ENCODE measurements at places on chromosomes 2 and 18.

GRCh38 chr2:8103085-8103708 is 578.7 kb upstream of the ID2 start:
- DNase-seq = no peak

- DNase-seq = no peak
These were observed 1.9 kb downstream of the CHRNG start for GRCh38 chr2:232541195-232541960.

DNA sequence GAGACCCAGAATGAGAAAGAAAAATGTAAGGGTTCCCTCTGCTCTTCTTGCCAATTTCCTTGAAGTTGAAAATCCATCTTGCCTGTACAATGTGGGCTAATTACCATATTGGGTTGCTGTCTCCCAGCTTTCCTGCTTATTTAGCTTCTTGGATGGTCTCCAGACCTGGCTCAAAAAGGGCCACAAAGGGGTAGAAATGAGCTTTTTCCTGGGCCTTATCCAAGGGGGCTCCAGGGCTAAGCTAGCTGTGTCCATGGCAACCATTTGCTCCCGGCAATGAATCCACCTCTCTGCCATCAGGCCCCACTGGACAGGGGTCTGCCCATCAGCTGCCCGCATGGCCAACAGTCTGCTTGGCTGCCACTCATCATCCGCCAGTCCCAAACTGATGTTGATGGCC is 85.0 kb downstream of the BOD1L2 start:
- no peak for DNase-seq

- DNase-seq = no peak
These were observed 62.9 kb downstream of the AQP4 start for GRCh38 chr18:26802330-26803200.

DNA sequence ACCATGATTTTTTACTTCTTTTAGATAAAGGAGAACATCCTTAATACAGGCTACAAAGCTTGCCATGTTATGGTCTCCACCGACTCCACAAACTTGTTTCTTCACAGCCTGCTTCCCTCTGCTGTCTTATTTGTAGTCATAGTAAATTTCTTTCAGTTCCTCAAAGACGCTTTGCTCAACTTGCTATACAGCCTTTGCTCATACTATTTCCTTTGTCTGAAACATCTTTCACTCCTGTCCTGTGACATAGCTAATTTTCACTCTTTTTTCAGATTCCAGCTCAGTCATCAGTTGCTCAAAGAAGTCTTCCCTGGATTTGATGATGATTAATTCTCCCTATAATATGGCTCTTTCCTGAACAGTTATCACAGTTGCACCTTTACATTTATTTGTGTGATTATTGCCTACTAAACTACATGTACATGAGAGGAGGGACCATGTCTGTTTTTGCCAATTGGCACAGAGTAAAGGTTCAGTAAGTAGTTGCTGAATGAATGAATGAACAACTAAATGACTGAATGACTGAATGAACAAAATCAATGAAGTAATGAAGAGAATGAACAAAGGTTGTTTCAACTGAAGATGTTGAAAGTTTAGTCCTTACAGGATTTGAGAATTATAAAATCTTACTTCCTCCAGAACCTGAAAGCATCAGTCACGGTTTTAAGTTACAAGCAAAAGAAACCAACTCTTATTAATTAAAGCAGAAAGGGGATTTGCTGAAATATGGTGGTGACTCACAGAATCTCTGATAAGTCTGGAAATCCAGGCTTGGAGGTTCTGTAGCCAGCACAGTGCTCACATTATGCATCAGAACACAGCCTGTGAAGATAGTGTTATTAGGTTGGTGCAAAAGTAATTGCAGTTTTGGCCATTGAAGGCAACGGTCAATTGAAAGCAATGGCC is 186.4 kb upstream of the FAM98A start:
- DNase-seq = no peak

DNA sequence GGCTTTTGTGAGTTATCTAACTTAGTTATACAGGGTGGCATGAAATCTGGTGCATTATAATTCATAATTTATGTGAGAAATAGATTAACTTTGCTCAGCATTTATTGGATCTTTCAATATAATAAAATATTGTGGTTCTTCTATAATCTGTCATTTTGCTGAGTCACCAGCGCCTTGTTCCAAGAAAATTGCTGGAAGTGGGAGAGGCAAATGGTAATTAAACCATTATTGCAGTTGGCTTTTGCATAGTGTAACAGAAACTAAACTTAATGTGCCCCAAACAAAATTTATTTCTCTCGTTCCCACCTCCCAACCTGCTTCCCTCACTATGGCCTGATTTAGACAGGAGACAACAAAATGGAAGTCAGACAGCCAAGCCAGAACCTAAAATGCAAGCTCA is 146.3 kb downstream of the GALR1 start:
- DNase-seq = no peak

All from activated effector memory CD4-positive, alpha-beta T cell treated with Interleukin-2 at 50 U/mL for 16 hours (primary cell).